NCI-H2081 treated with DMSO at 0.1 percent for 48 hours (cell line): ENCODE measurements at places on chromosomes 13 and 19.

GRCh38 chr13:71797517-71797916, 69.5 kb downstream of the DACH1 start:
- DNase-seq, result no peak

DNA sequence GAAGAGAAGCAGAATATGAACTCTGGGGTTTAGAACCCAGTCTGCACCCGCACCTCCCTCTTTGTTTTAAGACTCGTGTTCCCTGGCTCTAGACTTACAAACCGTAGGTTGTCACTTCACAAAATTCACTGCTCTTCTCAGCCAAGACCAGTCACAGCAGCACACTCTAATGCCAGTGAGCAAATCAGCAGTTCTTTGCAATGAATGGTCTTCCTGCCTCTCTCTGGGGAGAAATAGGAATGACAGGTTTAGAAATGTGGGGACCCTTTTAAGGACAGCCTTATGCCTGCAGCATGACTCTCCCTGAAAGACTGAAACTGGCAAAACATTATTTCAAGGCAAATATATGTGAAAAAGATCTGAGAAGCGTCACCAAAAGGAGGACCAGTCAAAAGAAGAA, 156.9 kb downstream of the KCTD15 start:
- no peak for DNase-seq

GRCh38 chr13:59890054-59890453, 273.7 kb downstream of the DIAPH3 start:
- DNase-seq, result no peak

GRCh38 chr19:33268162-33268991, 34.0 kb downstream of the CEBPA start:
- DNase-seq, result no peak

DNA sequence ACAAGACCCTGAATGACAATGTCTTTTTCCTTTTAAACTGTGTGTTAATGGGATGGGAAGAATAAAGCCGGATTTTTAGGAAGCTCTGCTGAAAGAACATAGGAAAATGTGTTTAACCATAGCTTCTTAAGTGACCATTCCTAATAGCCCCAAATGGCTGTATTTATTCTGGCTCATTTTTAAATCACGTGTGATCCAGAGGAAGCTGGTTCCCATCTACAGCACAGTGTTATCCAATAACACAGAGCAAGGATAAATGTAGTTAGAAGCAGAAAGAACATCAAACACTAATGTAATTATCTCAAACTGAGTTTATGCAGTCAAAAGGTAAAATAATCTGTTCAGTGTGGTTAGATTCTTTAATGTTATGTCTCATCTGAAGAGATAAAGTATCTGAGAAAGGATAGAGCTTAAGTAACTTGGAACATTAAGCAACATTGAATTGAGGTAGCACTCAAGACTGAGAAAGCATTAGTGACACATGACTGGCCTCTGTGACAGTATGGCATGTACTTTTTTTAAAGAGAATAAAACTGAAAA, 853.3 kb downstream of the GPC5 start:
- DNase-seq, result no peak

DNA sequence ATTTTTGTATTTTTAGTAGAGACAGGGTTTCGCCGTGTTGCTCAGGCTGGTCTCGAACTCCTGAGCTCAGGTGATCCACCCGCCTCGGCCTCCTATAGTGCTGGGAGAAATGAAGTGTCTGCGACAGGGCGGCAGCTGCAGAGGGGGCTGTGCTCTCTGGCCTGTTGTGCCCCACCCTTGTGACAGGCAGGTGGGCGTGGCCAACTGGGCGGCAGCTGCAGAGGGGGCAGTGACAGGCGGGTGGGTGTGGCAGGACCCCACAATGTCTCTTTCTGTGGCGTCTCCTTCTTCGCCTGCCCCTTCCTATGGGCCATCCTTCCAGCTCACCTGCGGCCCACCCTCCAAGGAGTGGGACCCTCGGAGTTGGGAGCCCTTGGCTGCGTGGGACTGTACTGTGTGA, 11.8 kb downstream of the STK11 start:
- no peak for DNase-seq

GRCh38 chr19:41870401-41870873, 6.6 kb upstream of the CD79A start:
- no peak for DNase-seq

GRCh38 chr13:52454459-52454819, 839 bp upstream of the CKAP2 start:
- DNase-seq, result no peak

DNA sequence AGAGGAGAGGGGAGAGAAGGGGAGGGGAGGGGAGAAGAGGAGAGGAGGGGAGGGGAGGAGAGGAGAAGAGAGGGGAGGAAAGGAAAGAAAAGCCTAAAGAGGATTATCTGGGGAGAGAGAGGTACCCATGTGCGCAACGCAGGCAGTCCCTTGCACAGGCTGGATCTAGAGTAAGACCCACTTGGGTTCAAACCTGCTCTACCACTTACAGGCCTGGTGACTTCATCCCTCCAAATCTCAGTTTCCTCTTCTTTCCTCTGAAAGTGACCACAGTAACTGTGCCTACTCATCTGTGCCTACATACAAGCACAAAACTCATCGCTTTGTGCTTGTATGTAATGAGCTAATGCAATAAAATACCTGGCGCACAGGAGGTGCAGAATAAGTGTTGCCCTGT, 732 bp upstream of the MAP1S start:
- DNase-seq, result no peak

GRCh38 chr19:33152176-33152575, 20.3 kb downstream of the WDR88 start:
- no peak for DNase-seq

GRCh38 chr13:93039131-93039530, 187.5 kb upstream of the GPC6 start:
- DNase-seq, result no peak

DNA sequence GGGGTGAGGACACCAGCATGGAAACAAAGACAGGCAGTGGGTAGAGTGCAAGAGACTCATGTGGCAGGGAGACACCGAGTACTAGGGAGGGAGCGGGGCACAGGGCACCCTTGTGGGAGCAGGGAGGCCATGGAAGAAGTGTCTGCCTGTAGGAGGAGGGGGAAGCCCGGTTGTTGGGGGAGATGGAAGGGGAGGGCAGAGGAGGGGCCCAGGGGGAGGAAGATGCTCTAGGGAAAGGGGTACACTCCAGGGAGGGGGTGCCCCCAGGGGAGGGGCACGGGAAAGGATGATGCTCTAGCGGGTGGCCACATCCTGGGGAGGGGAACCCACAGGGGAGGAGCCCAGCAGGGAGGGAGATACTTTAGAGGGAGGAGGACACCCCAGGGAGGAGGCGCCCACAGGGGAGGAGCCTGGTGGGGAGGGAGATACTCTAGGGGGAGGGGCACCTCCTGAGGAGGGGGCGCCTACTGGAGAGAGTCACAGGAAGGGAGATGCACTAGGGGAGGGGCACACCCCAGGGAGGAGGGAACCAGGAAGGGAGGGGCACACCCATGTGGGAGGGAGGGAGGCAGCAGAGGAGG, 24.9 kb downstream of the CPAMD8 start:
- no peak for DNase-seq

- DNase-seq, result no peak
Measured at GRCh38 chr13:110856942-110857835, 57.7 kb downstream of the ANKRD10 start.

GRCh38 chr19:17183858-17184321, 31.3 kb upstream of the USE1 start:
- no peak for DNase-seq

DNA sequence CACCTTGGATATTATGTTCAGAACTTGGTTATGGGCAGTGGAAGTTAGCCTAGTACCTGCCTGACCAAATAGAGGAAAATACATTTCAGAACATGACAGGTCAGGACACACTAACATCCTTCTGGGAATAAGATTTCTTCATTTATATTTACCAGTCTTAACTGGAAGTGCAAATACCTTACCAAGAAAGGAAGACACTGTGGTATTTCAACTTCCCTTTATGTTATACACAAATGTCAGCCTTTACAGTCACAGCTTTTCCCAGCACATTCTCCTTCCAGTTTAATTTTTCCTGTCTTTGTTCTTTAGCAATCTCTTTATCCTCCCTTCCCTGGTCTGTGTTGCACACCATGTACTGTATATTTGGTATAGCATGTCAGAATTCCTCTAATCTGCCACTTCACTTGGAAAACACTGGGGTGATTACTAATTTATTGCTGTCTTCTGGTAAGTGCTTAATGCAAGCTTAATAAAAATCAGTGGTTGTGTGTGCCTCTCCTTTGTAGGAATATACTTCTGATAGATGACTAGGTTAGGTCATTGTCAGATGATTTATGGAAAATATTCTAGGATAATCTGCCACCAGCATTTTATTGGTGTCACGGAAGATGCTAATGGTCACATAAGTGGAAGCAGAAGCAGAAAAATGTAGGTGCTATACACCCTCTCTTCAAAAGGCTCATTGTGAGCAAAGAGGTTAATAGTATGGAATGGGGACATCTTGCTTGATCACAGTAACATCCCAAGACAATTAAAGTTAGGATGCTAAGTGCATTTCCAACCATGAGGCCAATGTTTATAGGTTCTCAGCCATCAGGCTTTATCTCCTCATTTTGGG, 124.3 kb upstream of the STARD13 start:
- no peak for DNase-seq

DNA sequence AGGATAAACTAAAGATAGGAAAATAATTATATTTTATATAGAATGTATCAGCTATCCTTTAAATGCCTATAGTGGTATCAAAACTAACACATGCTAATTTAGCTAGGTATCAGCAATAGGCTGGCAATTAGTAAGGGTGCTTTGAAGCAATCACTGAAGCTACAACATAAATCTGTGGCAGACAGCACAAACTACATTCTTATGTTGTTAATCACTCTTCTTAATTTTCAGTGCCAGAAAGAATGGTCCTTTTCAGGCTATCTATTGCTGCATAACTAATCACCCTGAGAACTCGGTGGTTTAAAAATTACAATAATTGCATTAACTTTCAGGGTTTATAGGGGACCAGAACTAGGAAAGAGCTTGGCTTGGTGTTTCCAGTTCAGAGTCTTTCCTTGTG, 963.1 kb downstream of the EFNB2 start:
- DNase-seq, result no peak

GRCh38 chr13:60162096-60162495, 1.6 kb downstream of the DIAPH3 start:
- DNase-seq, result no peak

DNA sequence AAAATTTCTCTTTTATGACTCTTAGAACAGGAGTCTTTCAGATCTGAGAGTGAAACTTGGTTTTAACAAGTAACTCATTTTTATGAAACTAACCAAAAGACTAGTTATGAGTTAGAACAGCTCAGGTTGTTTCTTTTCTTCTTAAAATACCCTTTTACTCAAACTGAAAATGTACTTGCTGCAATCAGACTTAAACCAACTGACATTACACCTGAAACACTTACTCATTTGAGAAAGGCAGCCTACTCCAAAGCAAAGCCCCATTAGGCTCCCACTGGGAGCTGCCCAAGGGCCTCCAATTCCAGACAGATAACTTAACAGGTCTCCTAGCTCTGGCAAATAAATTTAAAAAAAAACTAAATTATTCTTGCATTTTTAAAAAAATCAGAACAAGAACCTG, 3.6 kb downstream of the FOXO1 start:
- no peak for DNase-seq

DNA sequence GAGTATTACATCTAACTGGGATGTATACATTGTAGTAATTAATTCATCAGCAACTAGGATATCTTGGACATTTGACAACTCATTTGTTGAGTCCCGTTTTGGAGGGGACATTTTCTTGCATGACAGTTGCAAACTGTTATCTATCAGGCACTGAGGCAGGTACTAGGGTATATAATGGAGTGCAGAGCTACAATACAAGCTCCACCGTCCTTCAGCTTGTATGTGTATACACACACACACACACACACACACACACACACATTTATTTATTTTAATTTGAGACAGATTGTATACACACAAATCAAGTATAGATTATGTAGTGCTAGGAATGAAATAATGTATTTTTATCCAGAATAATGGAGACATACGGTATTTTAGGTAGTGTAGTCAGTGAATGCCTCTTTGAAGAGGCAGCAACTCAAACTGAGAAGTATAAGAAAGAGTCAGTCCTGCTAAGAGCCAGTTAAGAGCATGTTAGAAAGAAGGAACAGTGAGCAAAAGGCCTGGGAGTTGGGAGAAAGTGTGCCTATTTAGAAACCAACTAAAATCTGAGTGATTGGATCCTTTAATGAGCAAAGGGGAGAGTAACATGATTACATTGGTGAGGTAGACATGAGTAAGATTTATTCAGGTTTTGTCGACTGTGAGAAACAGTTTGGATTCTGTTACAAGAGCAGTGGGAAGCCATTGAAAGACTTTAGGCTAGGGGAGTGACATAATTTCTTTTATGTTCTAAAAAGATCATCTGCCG, 74.5 kb downstream of the NBEA start:
- no peak for DNase-seq

- no peak for DNase-seq
Measured at GRCh38 chr19:17862711-17863519, 3.2 kb downstream of the RPL18A start.

DNA sequence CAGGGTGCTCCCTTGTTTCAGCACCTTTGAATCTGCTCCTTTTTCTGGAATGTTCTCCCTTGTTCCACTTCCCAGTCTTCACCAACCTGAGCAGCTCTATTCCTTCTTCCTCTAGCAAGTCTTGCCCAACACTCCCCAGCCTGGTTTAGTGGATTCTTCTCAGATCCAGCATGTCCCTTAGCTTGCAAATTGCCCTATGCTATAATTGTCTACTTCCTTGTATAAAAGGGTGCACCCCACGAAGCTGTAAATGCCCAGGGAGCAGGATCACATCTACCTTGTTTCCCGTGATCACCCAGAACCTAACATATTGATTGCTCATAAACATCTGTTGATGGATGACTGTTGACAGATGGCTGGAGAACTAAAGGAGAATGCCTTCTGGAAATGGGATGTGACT, 93.2 kb upstream of the C1QTNF9B start:
- no peak for DNase-seq

DNA sequence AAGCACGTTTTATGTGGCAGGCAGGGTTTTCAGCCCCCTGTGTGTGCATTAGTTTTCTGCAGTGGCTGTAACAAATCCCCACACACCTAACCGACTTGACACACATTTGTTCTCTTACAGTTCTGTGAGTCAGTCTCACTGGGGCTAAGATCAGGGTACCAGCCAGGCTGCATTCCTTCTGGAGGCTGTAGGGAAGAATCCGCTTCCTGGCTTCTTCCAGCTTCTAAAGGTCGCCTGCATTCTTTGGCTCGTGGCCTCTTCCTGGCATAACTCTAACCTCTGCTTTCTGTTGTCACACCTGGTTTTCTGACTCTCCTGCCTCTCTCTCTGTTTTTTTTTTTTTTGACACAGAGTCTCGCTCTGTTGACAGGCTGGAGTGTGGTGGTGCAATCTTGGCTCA, 6.4 kb downstream of the ELSPBP1 start:
- no peak for DNase-seq
